NCI-H69 (cell line): ENCODE measurements at places on chromosomes 13 and 19.

GRCh38 chr19:13104848-13105711, 2.4 kb upstream of the LYL1 start:
- no peak for DNase-seq

DNA sequence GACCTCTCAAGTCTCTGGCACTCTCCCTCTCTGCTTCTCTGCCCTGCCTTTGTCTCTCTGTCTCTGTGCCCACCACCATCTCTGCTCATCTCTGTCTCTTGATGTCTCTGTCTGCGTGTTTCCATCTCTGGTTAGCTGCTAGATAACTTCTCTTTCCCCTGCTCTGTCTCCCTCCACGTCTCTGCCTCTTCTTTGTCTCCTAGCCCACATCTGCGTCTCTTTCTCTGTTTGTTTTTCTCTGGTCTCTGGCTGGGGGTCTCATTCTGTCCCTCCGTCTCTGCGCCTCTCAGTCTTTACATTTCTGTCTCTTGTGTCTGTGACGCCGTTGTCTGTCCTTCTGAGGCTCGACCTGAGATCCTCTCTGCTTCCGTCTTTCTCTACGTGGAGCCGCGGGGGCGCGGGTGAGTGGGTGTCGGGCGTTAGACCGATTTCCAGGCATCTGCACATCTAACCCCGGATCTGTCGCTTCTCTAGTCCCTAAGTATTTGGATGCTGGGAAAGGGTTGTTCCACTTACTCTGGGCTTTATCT, 386 bp downstream of the GIPR start:
- peak; percentile 63 for DNase-seq

DNA sequence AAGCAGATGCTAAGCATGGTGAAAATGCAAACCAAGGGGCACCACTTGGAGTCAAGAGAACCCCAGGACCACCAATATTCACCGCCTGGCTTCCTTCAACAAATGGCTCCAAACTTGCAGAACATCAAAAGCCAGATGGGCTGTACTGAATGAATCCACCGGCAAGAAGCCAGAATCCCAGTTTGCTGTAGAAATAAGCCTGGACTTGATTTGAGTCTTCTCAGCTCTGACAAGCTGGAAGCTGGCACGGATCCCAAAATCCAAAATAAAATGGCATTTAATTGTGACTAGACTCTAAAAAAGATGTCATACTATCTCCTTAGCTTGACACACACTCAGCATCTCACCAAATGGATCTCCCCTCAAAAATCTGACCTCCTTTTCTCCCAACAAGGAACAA, 11.9 kb downstream of the EFNB2 start:
- DNase-seq, result peak; percentile 84

- DNase-seq, result peak; percentile 83
Observed at GRCh38 chr13:73451221-73452029, 392.6 kb downstream of the KLF5 start.

- no peak for DNase-seq
Observed at GRCh38 chr19:38686530-38686888, 39.1 kb downstream of the ACTN4 start.

- DNase-seq, result peak; percentile 0
Observed at GRCh38 chr13:48096670-48097069, 1.8 kb upstream of the MED4 start.

DNA sequence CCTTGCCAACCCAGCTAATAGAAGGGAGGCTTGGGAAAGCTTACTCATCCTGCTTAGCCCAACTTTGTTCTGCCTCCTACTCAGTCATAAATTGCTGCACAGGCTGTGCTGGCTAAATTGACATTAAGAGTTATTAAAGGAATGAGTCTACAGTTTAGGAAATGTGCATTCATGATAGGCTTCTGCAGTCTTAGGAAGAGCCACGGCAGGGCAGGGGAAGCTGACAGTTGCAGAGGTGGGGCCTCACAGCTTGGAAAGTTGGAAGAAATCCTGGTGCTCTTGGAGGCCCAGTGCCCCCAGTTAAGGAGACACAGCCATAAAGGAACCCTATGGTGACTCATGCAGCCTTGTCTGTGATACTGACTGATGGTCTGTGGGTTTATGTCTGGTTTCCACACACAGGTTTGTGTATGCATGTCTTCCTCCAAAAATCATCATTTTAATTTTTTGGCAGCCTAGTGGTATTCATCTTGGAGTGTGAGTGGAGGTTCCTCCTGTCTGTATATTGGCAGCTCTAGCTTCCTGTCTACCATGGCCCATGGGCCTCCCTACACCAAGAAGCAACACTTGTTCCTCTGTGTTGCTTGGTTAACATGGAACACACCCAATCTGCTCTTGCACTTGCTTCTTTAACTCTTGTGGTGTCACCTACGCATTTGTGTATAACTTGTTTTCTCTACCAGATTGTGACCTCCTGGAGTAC, 135.0 kb upstream of the KL start:
- DNase-seq, result peak; percentile 73

GRCh38 chr13:101942038-101942437, 459.8 kb downstream of the FGF14 start:
- DNase-seq, result peak; percentile 90

DNA sequence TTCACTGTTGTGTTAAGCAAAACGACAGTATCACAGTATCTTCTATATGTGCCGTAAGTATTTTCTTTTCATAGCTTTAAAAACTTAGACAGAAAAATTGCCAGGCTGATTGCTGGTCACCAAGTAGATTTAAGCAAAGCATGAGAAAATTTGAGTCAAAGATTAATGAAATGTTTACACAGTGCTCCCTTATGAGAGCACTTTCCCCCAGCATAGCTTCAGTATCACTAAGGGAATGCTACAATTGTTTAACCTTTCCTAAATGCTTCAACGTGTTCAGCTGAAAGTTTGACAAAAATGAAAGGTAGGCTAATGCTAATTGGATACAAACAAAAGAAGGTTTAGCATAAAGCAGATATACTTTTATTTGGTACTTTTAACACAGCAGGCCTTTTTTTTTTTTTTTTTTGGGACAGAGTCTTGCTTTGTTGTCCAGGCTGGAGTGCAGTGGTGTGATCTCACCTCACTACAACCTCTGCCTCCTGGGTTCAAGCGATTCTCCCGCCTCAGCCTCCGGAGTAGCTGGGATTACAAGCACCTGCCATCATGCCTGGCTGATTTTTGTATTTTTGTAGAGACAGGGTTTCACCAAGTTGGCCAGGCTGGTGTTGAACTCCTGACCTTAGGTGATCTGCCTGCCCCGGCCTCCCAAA, 23.4 kb downstream of the PCCA start:
- DNase-seq, result no peak

DNA sequence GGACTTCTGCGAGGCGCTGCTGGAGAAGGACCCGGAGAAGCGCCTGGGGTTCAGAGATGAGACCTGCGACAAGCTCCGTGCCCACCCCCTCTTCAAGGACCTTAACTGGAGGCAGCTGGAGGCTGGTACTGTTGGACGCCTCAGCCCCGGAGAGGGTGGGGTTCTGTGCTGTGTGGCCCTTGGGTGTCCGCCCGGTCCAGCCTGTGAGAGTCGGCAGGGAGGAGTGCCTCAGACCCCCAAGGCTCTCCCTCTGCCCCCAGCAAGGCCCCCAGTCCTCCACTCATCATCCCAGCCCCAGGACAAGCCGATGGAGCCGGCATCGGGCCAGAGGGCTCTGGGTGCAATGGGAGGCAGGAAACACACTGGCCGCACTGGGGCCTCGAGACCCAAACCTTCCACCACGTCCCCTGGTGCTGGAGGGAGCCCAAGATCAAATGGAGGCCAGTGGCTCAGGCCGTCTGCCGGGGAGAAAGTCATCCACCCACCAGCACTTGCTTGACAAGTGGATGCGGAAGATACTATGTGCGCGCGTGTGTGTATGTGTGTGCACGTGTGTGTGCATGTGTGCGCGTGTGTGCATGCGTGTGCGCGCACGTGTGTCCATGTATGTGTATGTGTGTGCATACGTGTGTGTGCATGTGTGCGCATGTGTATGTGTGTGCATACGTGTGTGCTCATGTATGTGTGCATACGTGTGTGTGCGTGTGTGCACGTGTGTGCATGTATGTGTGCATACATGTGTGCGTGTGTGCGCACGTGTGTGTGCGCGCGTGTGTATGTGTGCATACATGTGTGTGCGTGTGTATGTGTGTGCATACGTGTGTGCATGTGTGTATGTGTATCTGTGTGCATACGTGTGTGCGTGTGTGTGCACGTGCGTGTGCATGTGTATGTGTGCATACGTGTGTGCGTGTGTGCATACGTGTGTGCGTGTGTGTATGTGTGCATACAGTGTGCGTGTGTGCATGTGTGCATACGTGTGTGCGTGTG, 25.8 kb upstream of the TMEM255B start:
- no peak for DNase-seq
